Mesothelial cell of epicardium (in vitro differentiated cells): ENCODE measurements at places on chromosomes 5 and 9. TPM values are rescaled to one million over a fixed set of nuclear protein-coding genes. Genes with fewer than 3 reads are reported as not detected.
A peak's percentile ranks its signal among the peaks of the same experiment; 100 is the strongest.

DNA sequence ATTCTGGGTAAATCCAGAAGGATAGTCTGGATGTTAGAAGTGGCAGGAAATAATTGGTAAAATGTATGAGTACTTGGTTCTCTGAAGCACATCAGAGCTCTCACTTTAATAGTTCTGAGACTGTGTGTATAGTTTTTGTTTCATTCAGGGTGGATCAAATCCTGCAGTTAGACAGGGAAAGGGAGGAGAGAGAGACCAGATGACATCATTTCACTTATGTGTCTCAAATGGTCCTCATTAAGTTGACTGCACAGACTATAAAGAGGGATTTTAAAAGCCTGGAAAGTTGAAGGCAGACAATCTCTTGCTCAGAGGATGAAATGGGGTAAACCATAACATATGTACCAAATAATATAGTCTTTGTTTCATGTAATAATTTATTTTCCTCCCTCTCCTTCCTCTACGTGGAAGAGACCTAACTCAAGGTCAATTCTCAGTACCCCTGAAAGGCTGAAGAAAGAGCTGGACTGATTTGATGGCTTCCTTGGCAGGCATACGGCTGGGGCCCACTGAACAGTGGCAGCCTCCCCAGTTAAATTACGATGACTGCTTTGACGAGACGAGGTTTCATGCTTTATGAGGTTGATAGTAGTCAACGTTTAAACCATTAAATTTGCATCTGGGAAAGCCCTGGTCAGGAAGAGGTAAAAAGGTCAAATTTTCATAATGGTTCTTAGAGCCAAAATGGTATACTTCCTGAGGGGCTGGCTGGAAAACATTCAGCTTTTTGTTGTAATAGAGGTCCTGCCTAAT is 395.1 kb upstream of the RPS23 start:
- DNase-seq: no peak

DNA sequence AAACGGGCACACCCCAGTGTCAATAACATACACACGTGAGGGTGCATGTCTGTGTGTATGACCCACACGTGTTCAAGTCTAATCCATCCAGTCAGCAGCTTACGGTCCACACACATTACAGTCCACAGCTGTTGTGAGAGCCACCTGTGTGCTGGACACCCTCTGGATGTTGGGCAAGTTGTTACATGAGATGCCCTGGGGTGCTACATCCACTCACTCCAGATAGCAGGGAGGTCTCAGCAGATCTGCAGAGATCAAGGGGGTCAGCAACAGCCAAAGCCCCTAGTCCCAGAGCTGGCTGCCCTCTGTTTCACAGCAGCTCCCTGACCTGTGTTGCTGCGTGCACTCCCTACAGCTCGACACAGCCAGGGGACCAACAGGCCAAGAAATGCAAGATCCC is 4.3 kb upstream of the AIF1L start:
- DNase-seq: no peak

GRCh38 chr5:10251405-10251804 is 1.3 kb downstream of the CCT5 start:
- no peak for DNase-seq

GRCh38 chr9:6907772-6908381 is 150.1 kb downstream of the KDM4C start:
- no peak for DNase-seq

DNA sequence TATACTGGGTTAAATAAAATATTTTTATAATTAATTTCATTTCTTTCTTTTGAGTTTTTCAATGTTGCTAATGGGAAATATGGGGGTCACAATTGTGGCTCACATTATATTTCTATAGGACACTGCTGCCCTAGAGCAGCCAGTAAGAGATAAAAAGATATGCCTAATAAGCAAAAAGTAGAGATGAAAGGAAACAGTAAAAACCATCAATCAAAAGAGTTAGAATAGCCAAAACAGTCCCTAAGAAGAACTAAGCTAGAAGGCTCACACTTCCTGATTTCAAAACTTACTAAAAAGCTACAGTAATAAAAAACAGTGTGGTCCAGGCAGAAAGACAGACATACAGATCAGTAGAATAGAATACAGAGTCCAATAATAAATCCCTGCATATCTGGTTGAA is 104.4 kb downstream of the FANCC start:
- no peak for DNase-seq

DNA sequence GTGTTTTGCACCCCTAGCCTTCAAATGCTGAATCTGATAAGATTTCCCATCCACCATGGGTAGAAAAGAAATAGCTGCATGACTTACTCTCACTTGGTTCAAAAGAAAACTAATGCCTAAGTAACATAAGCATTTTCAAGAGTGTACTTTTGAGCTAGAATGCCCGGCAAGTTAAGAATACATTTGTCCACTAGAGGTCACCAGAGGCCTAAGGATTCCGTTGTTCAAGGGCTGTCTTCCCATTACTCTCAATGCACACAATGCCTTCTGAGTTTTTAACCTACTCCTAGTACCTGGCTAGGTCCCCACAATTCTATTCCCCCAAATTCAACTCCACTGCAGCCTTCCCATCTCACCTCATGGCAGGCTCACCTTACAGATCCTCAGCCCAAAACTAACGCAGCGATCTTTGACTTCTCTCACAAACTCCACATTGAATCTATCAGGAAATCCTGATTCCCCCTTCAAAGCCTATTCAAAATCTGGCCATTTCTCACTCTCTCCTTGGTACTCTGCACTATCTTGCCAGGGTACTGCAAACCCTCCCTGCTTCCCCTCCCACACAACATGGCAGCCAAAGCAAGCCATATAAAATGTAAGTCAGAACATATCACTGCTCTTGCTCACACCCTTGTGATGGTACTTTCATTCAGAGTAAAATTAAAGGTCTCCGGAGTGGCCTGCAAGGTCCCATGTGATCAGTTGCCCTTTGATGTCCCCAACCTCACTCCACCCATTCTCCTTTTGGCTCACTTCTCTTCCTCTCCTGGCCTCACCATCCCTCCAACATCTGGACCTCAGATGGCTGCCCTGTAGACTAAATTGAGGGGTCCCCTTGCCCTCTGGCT is 13.4 kb downstream of the OXCT1 start:
- DNase-seq: peak; percentile 51

DNA sequence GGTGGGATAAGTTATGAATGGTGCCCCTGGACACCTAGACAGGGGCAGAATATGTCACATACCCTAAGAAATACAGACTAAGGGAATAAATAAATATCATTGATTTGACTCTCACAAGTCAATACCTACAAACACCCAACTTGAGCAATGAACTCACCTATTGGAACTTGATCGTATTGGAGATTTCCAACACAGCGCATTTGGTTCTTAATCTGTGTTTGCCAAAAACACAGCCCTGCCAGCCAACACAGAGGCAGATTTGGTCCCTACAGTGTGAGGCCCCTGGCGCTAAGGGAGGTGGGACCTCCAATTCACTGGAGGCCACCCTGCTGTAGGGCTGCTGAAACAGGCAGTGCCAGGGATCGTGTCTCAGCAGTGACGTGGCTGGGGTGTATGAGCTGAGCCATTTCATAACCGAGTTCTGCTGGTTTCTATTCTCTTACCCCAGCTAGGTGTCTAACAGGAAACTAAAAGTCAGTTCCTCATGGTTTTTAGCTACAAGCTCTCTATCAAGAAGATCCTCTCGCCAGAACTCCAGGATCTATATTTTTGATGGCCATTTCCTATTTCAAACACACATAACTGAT is 84.5 kb downstream of the SLC1A1 start:
- DNase-seq: no peak

- DNase-seq: peak; percentile 40
These were observed 128.3 kb upstream of the CCNH start for GRCh38 chr5:87541033-87541432.

DNA sequence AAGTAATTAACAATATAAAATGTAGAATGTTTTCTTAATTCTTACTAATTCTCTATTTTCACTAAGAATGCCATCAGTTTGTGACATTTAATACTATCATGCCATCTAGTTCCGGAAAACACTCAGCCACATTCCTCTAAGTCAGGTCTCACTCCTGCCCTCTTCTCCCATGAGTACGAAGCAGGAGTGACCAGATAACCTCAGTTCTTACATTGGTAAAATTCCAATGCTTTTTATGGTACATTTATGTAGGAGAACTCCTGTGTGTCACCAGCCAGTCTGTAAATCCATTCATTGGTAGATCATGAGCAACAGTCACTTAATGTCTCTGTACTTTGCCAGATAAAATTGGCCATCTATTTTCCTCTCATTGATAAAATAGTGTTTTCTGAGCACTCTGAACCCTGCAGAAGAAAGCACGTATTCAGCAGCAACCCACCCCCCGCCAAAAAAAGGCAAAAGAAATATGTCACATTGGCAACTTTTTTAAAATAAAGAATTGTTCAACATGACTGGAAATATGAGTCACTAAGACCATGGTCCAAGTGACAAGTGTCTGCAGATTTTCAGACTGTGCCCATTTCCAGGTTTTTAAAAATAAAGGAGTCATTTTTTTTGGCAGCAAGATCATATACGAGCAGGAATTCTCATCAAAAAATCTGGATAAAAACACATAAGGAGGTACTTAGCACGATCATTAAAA is 11.8 kb downstream of the GLIS3 start:
- no peak for DNase-seq

DNA sequence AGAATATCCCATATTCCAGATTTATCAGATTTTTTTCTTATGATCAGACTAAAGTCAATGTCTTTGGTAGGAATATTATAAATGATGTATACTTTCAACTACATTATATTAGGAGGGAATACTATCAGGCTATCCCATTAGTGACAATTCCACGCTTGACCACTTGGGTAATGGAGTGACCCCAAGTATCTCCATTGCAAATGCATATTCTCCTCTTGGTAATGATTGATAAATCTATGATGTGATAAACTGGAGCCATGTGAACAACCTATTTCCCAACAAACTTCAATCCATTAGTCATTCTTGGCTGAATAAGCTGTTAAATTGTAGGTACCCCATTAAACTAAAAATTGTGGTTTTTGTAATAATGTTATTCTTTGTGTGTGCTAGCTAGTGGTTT is 12.2 kb upstream of the MPDZ start:
- no peak for DNase-seq

- DNase-seq: no peak
These were observed 72.8 kb downstream of the SHB start for GRCh38 chr9:37995961-37996818.

DNA sequence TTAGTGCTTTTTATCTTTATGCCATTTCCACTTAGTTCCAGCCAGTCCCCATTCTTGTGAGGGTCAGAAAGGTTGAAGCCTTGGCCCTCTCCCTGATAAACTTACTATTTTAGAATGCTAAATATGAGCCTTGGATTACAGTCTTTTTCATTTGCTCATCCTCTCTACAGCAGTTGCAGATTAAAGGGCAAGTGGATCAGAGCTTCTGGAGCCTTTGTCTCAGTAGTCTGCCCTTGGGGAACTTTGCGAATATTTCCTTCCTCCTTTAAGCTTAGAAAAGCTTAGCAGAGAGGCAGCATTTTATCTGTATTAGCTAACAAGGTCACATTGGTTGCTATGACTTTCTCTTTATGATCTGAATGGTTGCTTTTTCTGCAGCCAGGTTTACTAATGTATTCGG is 11.5 kb downstream of the FSD1L start:
- DNase-seq: no peak

- no peak for DNase-seq
These were observed 474.9 kb upstream of the CDH10 start for GRCh38 chr5:25119650-25120049.

DNA sequence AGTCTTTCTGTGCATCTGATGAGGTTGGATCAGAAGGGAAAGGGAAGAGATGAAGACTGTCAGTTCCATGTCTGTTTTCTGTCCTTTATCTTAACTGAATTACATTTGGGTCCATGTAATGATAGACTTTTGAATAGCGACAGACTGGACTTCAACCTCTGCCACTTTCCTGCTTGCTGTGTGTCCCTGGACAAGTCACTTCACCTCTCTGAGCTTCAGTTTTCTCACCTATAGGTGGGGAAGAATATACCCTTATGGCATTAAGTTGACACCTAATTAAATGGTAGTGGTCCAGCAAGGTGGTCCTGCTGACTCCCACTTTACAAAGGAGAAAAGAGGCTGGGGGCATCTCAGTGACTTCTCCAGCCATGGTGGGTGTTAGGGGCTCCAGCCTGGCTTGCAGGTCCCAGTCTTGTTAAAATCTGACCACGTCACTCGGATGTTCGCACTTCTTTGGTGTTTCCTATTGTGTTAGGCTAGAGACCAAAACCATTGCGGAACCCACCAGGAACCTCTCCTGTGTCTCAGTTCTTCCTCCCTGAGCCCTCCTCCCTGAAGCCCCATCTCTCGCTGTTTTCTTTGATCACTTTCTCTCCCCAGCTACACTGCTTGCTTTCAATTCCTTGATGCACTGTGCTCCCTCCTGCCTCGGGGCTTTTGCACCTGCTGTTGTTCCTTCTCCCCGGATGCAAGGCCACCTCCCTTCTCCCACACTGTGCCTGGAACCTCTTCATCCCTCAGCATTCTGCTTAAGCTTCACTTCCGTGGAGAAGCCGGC is 256.5 kb downstream of the NSG2 start:
- DNase-seq: no peak

GRCh38 chr9:21761309-21761901 is 41.0 kb upstream of the MTAP start:
- DNase-seq: no peak

DNA sequence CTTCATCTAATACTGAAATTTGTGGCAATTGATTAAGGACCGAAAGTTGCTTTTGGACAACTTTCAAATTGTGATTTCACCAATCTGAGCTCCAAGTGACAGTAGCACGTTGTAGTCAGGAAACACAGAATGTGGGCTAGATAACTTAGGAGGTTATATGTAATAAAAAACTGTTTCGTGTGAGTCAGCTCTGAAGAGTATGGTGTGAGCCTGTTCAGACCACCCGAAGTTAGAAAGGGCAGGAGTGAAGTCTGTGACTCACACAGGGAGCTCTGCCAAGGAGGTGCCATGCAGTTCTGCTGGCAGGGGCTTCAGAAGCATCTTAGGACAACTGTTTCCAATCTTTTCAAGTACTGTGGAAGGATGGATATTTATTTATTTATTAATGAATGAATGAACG is 16.4 kb upstream of the ZBTB34 start:
- DNase-seq: peak; percentile 22

- no peak for DNase-seq
These were observed 124.3 kb upstream of the SMARCA2 start for GRCh38 chr9:1890816-1891215.

Gene MZB1
- 0.20 TPM in 1 of 3 replicates, not detected in the others for total RNA-seq

Gene WWC1
- total RNA-seq: 29.9 to 35.1 TPM (median 32.8 TPM) in 3 replicates

Gene PALM2AKAP2
- 39.7 to 45.1 TPM (median 43.6 TPM) in 3 replicates for total RNA-seq

Gene SLC27A6
- total RNA-seq: 26.3 to 30.0 TPM (median 28.4 TPM) in 3 replicates

Gene NOTCH1
- total RNA-seq: 104 to 107 TPM (median 104 TPM) in 3 replicates

Gene IFNA13
- total RNA-seq: 0.60 to 1.0 TPM (median 0.66 TPM) in 3 replicates

Gene HTR1A
- 0.13 TPM in 1 of 3 replicates, not detected in the others for total RNA-seq

Gene TMOD1
- 0.49 to 0.66 TPM (median 0.59 TPM) in 3 replicates for total RNA-seq

Gene BTNL8
- not detected in 3 replicates for total RNA-seq

Gene NMUR2
- total RNA-seq: 1.7 to 1.9 TPM (median 1.8 TPM) in 3 replicates
